PC-3 (cell line): ENCODE measurements at places on chromosomes 3 and 15. TPM values are rescaled to one million over a fixed set of nuclear protein-coding genes. Genes with fewer than 3 reads are reported as not detected.

Gene LMAN1L
- not detected in 2 replicates for total RNA-seq

Gene DNAJA4
- total RNA-seq, result 1.3 and 5.4 TPM in 2 replicates

Gene CHRNA7
- total RNA-seq, result 0.73 and 1.0 TPM in 2 replicates

Gene ATP13A4
- total RNA-seq, result not detected in 2 replicates

Gene MAGEL2
- not detected in 2 replicates for total RNA-seq

Gene CCNB2
- 54.3 and 61.7 TPM in 2 replicates for total RNA-seq

Gene WDR93
- total RNA-seq, result 0.22 TPM in 1 of 2 replicates, not detected in the other

Gene RAB27A
- total RNA-seq, result 6.3 and 9.4 TPM in 2 replicates

Gene CP
- 0.04 TPM in 1 of 2 replicates, not detected in the other for total RNA-seq

Gene TRH
- not detected in 2 replicates for total RNA-seq

GRCh38 chr15:82663186-82663600, 16.0 kb upstream of the CPEB1 start:
- peak; percentile 48 for DNase-seq
- H3K36me3 ChIP-seq, result no peaks in the 10 kb centered on the region
- peaks cover 7% of the 10 kb centered on the region for H3K27me3 ChIP-seq
- no peak overlapping the region for H3K4me3 ChIP-seq
- no peaks in the 10 kb centered on the region for H3K4me1 ChIP-seq

DNA sequence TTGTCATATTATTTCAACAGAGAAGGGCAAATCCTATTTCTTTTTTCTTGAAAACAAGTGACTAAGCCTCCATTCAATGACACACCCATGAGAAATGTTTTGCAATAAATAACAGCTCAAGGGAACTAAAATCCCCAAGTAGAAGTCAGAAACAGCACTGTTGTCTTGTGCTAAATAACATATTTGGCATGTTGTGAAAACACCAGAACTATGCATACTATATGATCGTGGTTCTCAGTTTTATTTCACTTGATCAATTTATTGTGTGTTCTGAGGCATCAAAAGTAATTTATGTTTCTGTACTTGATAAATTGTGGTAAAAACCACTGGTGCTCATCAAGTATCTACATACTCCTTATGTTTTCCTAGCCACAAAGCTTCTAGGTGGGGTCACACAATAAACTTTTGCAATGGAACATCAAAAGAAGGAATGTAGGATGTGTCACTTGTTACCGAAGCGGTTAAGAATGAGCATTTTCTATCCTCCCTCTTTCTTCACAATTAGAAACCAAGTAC, 691.7 kb upstream of the CBLB start:
- H3K27ac ChIP-seq, result peak overlapping the region; percentile 51
- peak; percentile 74 for DNase-seq
- H3K4me3 ChIP-seq, result peak overlapping the region; percentile 12; the same call in 1 of the 2 replicates
- H3K36me3 ChIP-seq, result no peaks in the 10 kb centered on the region
- peaks cover 14% of the 10 kb centered on the region for H3K4me1 ChIP-seq

GRCh38 chr3:55174747-55175146, 246.9 kb upstream of the LRTM1 start:
- H3K4me1 ChIP-seq, result peaks cover 6% of the 10 kb centered on the region; the same call in 1 of the 2 replicates
- no peaks in the 10 kb centered on the region for H3K36me3 ChIP-seq

DNA sequence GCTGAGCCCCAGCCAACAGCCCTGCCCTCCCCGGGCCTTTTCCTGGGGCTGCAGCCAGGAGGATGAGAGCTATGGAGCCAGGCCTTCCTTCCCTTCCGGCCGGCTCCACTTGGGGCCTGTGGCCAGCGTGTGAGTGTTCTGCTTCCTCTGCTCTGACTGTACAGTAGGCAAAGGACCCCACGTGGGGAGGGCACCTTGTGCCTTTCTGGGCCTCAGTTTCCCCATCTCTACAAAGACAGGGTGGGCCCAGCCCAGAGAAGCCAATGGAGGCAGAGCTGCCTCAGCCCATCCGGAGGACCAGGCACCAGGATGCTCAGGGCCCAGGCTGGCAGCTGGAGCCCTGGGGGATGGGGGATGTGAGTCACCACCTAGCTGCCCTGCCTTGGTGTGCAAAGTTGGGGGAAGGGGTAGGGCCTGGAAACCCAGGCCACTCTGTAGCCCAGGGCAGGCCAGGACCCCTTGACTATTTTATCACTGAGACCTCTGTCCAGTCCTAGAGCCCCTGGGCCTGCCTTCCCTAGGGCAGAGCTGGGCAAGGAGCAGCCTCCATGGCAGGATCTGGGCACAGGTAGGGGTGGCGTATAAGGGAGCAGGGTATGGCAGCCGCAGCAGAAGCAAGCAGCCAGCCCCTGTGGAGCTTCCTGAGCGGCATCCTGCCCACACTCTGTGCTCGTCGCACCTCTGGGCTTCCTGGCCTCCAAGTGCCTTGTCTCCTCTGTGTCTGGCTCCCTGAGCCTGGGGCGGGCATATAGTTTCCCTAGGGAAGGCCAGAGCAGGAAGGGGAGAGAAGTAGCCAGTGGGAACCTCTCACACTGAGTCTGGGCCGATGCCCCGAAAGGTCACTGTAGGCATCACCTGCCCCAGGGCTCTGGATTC, 1.8 kb downstream of the PSTPIP1 start:
- DNase-seq, result peak; percentile 41
- H3K27me3 ChIP-seq, result no peaks in the 10 kb centered on the region
- H3K4me3 ChIP-seq, result no peak overlapping the region
- no peaks in the 10 kb centered on the region for H3K36me3 ChIP-seq

DNA sequence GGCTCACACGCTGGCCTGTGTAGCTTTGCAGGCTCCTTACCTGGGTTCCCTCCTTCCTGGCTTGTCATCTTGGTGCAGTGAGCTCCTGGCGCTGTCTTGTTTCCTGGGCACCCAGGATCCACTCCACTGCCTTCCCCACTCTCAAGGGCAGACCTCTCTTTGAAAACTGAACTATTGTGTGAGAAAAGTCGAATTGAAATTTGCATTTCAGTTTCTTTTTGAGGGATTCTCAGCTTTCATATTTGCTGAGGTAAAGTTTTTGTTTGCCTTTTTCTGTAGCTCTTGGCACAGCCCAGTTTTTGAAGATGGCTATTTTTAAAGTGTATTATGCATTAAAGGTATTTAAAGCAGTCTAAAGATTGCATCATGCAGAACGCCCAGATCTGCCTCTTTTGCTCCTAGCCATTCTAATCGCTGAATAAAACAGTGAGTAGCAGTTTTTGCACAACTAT, 70.1 kb downstream of the CCK start:
- H3K27ac ChIP-seq, result no peak overlapping the region
- H3K4me3 ChIP-seq, result no peak overlapping the region
- no peaks in the 10 kb centered on the region for H3K4me1 ChIP-seq
- no peak for DNase-seq
- no peaks in the 10 kb centered on the region for H3K36me3 ChIP-seq
- no peaks in the 10 kb centered on the region for H3K27me3 ChIP-seq

DNA sequence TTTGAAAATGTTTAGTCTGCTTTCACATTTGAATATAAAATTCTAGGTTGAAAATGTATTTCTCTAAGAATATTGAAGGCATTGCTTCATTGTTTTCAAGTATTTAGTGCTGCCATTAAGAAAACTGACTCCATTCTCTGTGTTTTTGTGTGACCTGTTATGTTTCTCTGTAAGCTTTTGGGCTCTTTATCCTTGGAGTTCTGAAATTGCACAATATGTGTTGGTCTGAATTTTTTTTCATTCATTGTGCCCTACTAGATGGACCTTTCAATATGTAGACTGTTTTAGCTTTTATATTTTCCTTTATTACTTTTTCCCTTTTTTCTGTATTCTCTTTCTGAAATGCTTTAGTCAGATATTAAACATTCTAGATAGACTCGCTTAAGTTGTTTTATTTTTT, 22.2 kb downstream of the FAM98B start:
- peaks cover 45% of the 10 kb centered on the region for H3K36me3 ChIP-seq
- H3K4me1 ChIP-seq, result no peaks in the 10 kb centered on the region
- no peak overlapping the region for H3K27ac ChIP-seq
- no peaks in the 10 kb centered on the region for H3K27me3 ChIP-seq
- DNase-seq, result no peak

- no peaks in the 10 kb centered on the region for H3K27me3 ChIP-seq
- no peaks in the 10 kb centered on the region for H3K36me3 ChIP-seq
- no peaks in the 10 kb centered on the region for H3K4me1 ChIP-seq
- DNase-seq, result peak; percentile 32
- H3K27ac ChIP-seq, result no peak overlapping the region
Observed at GRCh38 chr3:31668242-31668641, 135.5 kb downstream of the STT3B start.

DNA sequence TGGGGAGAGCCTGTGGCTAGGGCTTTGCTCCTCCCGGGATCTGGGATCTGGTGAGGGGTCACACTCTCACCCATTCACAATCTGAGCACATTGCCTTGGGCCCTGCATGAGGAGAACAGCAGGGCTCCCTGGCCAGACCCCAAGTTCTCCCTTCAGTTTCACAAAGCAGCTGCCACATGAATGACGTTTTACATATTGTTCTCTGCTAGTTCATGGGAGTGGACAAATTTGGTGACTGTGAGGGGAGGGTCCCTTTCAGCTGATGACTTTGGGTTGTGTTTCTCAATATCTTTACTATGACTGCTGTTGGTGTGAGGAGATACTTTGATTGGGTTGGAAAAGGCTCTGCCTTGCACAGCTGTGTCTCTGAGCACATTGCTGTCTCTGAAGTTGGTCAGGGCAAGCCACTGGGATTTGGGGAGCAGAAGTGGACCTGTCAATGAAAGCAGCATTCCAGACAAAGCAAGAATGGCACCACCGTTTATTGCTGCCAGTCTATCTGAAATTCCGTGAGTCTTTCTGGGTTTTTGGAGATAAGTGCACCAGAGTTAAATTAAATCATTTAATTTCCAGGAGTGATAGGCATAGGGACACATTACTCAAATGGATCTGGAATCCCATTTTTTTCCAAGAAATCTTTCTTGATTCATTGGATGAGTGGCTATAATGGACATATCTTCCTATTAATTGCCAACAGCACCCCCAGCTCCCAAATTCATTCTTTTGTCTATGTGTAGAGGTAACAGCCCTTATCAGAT, 10.3 kb downstream of the TIMP4 start:
- H3K4me3 ChIP-seq, result no peak overlapping the region
- H3K36me3 ChIP-seq, result no peaks in the 10 kb centered on the region
- no peak overlapping the region for H3K27ac ChIP-seq

GRCh38 chr3:196168808-196169391, 42.3 kb downstream of the ZDHHC19 start:
- H3K4me1 ChIP-seq, result no peaks in the 10 kb centered on the region
- H3K36me3 ChIP-seq, result no peaks in the 10 kb centered on the region
- H3K4me3 ChIP-seq, result no peak overlapping the region
- no peaks in the 10 kb centered on the region for H3K27me3 ChIP-seq
- H3K27ac ChIP-seq, result no peak overlapping the region

DNA sequence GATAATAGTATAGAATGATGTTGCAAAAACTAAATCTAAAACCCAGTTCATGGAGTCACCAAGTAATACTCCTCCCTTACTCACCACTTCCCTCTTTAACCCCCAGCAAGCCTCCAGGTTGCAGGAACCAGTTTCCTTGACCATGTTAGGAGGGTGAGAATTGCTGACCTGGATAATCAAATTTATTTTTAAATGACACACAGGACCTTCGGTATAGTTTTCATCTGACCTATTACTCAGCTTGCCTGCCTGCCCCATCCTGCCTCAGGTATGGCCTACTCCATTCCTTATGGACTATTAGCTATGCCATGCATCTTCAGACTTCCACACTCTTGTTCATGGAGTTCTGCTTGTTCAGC, 883 bp downstream of the RTP4 start:
- H3K4me1 ChIP-seq, result no peaks in the 10 kb centered on the region
- DNase-seq, result no peak
- H3K4me3 ChIP-seq, result no peak overlapping the region
- no peak overlapping the region for H3K27ac ChIP-seq

DNA sequence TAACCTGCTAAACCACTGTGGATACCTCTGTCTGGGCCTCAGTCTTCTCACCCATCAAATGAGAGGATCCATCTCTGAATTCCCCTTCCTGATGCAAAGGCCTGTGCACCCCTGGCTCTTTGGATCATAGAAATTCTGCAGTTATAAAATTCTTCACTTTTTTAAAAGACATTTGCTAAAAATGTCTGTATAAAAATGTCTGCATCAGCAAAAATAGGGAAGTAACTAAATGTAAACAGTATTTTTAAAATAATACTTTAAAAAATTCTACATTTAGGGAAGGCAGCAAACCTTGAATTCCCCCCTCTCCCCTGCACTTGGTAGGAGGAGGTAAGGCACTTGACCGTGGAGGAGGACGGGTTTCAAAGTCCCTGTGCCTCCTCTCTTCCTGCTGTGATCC, 25.6 kb upstream of the TRIM59 start:
- DNase-seq, result no peak
- no peak overlapping the region for H3K4me3 ChIP-seq
- no peak overlapping the region for H3K27ac ChIP-seq
- H3K4me1 ChIP-seq, result no peaks in the 10 kb centered on the region
- no peaks in the 10 kb centered on the region for H3K36me3 ChIP-seq

- H3K27me3 ChIP-seq, result no peaks in the 10 kb centered on the region
- peak overlapping the region; percentile 83 for H3K27ac ChIP-seq
Observed at GRCh38 chr3:30577788-30578187, 28.6 kb upstream of the TGFBR2 start.

DNA sequence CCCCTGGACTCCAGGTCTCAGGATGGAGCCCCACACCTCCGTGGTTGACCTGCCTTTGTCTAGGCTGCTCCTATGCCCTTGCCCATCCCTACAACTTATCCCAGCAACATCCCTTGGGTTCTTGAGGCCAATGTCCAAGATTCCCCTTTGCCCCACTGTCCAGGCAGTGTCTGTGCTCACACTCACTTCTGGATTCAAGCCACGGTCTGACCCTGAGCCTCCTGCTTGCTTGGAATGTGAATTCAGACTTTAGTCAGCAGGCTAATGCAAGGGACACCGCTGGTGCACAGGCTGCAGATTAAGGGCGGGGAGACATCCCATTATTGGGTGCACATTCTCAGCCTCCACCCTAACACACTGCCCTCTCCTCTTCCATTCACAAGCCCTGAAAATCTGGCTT, 154.1 kb downstream of the WNT5A start:
- no peaks in the 10 kb centered on the region for H3K27me3 ChIP-seq
- no peak overlapping the region for H3K4me3 ChIP-seq
- H3K4me1 ChIP-seq, result peaks cover 19% of the 10 kb centered on the region

DNA sequence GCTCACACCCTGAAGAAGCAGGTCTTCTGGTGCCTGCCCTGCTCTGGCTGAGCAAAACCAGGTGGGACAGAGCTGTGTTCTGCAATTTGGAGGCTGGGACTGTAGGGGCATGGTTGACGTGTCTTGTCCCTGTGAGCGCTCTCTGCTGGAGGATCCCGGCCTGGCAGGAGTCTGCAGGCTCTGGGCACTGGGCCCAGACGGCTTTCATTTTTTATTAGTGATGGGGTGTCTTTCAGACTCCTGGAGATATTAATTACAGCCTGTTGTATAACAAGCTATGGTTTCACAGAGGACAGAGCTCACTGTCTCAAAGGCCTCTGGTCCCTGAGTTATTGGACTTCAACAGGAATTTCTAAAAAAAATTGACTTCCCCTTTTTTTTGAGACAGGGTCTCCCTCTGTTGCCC, 29.5 kb upstream of the ZNF710 start:
- H3K4me1 ChIP-seq, result no peaks in the 10 kb centered on the region
- no peaks in the 10 kb centered on the region for H3K27me3 ChIP-seq
- no peak overlapping the region for H3K27ac ChIP-seq
- H3K4me3 ChIP-seq, result no peak overlapping the region
